Urothelium cell line (cell line): ENCODE measurements at places on chromosomes 12 and 14.

- DNase-seq, result no peak
Measured at GRCh38 chr12:67302162-67302561, 33.0 kb downstream of the CAND1 start.

DNA sequence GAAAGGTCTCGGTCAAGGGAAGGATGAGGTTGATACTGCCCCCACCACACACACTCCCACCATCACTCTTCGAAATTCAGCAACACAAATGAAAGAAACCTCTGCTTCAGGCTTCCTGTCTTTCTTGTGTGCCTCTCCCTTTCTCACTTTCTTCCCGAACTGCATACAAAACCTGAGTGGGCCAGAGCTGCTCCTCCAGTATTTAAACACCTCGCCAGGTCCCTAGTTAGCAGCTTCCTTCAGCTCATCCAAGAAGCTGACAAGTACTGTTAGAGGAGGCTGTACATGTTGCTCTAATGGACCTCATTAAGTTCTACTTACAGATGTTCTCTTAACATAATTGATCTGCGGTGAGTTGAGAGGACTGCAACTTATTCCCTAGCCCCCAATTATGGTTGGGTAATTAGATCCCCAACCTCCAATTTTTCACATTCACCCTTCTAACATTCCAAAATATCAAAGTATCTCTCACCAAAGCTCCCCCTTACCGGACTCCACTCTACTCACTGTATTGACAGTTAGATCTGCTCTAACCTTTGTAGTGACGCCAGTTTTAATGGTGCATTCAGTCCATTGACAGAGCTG, 4.1 kb upstream of the LMO3 start:
- no peak for DNase-seq

DNA sequence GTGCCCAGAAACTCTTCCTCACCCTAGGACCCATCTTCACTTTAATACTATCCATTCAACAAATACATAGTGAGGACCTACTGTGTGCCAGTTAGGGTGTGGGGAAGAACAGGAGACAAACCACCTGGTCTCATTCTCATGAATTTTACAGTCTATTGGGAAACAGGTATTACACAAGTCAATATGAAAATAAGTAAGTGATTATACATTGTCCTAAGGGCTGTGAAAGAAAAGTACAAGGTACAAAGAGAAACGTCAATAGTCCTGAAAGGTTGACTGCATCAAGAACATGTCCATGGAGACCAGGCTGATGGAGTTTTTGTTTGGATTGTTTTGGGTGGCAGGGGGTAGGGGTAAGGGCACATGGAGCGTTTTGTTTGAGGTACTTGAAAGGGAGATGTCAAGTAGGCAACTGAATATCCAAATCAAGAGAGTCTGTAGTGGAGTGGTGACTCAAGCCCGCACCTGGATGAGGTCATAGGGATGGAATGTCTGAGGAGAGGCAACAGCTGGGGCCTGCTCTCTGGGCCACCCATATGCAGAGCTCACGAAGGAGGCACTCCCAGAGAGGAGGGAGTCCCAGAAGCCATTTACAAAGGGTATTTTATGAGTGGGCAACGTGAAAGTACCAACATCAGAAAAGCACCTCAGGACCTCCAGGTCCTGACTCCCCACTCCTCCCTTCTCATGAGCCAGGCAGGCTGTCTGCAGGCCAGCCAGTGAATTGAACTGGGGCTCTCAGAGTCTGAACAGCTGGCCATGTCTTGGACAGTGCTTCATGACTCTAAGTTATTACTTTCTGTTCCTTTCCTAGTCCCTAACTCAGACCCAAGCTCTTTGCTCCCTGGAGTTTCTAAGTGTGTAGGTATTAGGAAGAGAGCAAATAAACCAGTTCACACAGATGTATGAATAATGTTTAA, 272.0 kb downstream of the ZFP36L1 start:
- peak; percentile 99 for DNase-seq

GRCh38 chr12:95385246-95386035, 88.5 kb upstream of the METAP2 start:
- peak; percentile 21 for DNase-seq

- DNase-seq, result no peak
Measured at GRCh38 chr14:103100281-103101121, 6.0 kb downstream of the EXOC3L4 start.

DNA sequence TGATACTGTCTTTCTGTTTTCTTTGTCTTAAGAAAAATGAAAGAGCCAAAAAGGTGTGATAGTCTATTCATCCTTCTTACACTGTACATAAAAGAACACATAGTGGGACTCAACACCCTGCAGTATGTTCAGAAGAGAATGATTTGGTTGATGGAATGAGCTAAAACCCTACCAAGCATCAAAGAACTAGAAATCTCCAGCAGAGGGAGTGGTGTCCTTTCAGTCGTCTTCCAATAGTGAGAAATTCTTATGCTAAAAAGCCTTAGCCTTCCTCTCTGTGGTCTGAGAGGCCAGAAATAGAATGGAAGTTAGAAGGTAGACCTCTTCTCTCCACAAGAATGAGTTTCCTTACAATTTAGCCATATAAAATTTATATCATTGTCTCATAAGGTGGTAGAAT, 393.4 kb upstream of the SEL1L start:
- DNase-seq, result no peak

GRCh38 chr12:54251667-54252284, 28.1 kb downstream of the CBX5 start:
- peak; percentile 38 for DNase-seq

DNA sequence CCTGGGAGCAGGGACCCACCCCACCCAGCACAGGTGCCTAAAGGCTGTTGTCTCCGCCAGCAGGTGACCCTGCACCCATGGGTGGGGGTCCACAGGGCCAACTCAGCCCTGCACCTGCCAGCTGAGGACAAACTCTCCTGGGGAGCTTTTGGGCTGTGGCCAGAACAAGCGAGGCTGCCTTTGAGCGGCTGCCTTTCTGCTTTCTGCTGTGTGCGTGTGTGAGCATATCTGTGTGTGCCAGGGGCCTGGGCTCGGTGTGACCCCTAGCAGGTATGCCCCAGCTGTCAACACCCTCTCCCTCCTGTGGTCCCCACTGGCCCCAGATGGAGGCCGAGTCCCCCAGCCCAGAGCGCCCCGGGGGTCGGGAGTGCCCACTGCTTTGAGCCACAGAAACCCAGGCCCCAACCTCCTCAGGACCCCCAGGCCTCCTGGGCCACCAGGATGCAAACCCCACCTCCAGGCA, 25.9 kb upstream of the GPR132 start:
- DNase-seq, result no peak

DNA sequence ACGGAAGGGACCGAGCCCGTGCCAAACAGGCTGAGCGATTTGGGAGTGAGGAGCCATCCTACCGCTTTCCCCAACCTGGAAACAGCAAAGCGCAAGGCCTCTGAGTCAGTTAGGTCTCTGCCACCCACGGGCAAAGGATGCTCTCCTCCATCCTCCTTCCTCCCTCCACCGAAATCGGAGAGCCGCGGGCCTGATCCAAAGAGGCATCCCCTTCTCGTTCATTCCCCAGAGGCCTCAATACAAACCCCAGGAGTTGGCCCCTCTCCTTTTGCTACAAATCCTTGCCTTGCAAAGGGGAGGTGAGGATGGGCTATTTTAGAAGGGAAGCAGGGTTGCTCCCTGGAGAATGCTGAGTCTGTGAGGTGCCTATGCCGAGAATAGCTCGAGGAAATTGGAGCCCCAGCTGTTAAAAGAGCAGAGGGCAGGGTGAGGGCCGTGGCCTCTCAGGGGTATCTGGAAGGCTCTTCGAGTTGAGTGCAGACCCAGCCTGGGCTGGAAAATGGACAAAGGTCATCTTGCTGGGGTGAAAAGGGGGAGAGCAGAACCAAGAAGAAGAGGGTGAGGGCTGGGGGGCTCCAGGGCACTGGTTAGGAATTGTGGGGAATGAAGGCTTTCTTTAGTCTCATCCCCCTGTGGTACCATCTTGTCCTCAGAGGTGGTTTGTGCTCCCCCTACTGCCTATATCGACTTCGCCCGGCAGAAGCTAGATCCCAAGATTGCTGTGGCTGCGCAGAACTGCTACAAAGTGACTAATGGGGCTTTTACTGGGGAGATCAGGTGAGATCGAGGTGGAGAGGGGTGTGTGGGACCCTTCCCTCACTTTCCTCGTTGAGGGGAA, 1.1 kb downstream of the TPI1 start:
- peak; percentile 33 for DNase-seq

GRCh38 chr12:25811656-25812126, 146.8 kb upstream of the RASSF8 start:
- peak; percentile 29 for DNase-seq

DNA sequence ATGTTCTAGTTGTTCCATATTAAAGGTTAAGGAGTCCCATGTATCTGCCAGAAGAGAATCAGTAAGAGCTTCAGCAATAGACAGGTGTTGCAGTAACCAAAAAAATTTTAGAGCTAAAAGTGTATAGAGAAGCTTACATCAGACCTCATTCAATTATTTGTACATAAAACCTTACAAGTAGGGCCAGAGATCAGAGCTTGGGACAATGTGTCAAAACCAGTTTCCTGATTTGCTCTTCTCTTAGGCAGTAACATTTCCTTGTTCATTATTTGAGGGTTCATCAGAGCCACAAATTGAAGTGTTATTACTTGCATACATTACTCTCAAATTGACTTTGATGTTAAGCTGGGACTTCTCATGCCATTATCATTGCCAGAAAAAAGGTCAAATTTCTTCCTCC, 55.5 kb upstream of the ATXN7L3B start:
- no peak for DNase-seq

GRCh38 chr14:54354096-54354495, 42.7 kb upstream of the CDKN3 start:
- no peak for DNase-seq

DNA sequence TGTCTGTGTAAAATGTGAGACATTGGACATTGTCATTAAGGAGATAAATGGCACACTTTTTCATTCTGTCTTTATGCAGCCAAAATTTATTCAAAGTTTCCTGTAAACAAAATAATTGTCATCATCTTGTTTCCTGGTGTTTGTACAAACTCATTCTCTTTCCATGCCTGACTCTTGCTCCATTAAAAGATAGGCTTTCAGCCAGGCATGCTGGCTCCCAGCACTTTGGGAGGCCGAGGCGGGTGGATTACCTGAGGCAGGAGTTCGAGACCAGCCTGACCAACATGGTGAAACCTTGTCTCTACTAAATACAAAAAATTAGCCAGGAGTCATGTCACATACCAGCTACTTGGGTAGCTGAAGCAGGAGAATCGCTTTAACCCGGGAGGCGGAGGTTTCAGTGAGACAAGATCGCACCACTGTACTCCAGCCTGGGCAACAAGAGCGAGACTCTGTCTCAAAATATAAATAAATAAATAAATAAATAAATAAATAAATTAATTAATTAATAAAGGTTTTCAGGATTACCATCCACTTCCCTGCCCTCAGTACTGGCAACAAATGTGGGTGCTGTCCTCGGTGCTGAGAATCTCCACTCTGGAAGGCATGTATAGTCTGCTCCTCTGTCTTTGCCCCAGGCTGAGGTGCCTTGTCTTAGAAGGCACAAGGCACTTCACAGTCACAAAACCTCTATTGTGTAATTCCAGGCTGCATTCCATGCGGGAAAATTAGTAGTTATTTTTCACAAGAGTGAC, 83.2 kb downstream of the PAH start:
- DNase-seq, result peak; percentile 33

GRCh38 chr12:53241623-53242412, 9.8 kb upstream of the RARG start:
- DNase-seq, result no peak

GRCh38 chr12:113241191-113242025, 20.1 kb downstream of the TPCN1 start:
- DNase-seq, result peak; percentile 18

DNA sequence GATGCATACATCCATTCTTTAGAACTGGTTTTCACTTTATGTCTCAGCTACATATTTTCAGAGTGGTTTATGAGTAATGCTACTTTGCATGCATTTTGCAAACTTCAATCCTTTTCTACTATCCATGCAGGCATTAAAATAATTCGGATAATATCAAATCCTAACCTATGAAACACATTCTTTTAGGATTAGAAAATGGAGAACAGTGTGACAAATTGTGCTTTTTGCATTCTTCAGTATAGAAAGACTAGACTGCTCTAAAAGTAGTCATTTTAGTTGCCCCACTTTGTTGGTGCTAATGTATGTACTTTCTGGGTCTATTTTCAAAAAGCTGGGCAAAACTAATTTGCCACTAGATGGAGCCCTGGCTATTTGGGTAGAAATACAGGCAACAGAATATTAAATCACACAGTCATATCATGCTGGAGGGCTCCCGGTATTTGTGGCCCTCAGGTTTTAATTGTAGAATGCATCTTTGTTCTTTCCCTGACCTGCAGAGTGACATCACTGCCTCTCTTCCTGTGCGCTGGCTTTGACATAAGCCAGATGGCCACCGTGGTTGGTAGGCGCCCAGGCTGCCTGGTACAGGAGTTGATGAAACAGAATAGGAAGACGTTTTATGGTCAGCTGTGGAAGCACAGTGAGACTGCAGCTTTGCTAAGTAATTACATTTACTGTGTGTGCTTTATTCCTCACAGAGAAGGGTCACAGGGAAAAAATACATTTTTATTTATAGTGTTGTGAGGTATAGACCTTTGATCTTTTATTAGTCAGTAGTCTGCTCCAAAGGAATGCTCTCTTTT, 28.1 kb downstream of the MSRB3 start:
- peak; percentile 40 for DNase-seq

DNA sequence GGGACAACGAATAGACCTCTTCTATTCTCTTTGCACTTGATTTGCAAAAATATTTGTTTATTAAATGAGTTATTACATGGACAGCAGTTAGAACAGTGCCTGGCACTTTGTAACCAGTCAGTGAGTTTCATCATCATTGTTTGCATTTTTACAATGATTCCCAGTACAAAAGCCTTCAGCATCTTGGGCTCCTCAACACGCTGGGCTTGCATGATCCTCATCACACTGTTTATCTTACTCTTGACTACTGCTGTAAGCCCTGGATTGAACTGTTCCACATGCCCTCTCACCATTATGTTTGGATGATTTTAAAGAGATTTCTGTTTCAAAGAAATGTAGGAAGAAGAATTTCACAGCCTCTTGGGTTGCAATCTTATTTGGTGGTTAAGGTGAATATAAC, 204.3 kb downstream of the PELI2 start:
- no peak for DNase-seq

DNA sequence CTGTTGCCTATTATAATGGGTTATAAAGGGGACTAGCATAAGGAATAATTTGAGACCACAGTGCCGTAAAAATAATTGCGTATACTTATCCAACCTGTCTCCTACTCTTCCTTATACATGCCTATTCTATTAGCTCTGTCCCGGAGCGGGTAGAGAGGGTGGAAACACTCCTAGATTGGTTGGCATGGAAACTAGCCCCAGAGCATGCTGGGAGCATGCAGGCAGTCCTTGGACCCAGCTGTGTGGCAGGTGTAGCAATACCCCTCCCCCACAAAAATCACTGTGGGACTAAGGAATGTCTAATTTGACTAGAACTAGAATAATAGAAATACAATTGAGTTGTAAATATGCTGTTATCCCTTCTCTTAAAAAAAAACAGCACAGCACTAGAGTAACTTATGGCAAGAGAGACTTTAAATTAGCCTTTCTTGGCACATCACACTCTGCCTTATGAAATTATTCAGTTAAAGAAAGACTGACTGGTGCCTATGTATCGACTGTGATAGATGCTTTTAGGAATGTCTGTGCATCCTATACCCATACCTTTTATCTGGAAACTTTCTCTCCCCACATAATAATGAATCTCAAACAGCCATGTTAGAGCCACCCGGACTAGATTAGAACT, 244.0 kb upstream of the DAAM1 start:
- DNase-seq, result no peak
